ENCODE measurements at places on chromosomes 5 and 9. TPM values are rescaled to one million over a fixed set of nuclear protein-coding genes. Genes with fewer than 3 reads are reported as not detected.

- H3K36me3 ChIP-seq: no peaks in the 10 kb centered on the region
- H3K27me3 ChIP-seq: peaks cover 14% of the 10 kb centered on the region
- DNase-seq: no peak
- H3K4me3 ChIP-seq: no peak overlapping the region
- H3K27ac ChIP-seq: no peak overlapping the region
- H3K4me1 ChIP-seq: peaks cover 19% of the 10 kb centered on the region
Measured at GRCh38 chr5:151683444-151683843, 3.3 kb downstream of the SPARC start.

Gene CCL19
- total RNA-seq: not detected

- DNase-seq: no peak
- no peak overlapping the region for H3K4me3 ChIP-seq
- H3K36me3 ChIP-seq: peaks cover 18% of the 10 kb centered on the region
- H3K27me3 ChIP-seq: no peaks in the 10 kb centered on the region
- H3K27ac ChIP-seq: no peak overlapping the region
Measured at GRCh38 chr5:96871686-96872085, 4.6 kb upstream of the ERAP2 start.

GRCh38 chr9:8136477-8136876 lies 336.9 kb upstream of the DMAC1 start:
- H3K4me3 ChIP-seq: no peak overlapping the region
- H3K27me3 ChIP-seq: no peaks in the 10 kb centered on the region
- no peaks in the 10 kb centered on the region for H3K36me3 ChIP-seq
- no peak overlapping the region for H3K27ac ChIP-seq

DNA sequence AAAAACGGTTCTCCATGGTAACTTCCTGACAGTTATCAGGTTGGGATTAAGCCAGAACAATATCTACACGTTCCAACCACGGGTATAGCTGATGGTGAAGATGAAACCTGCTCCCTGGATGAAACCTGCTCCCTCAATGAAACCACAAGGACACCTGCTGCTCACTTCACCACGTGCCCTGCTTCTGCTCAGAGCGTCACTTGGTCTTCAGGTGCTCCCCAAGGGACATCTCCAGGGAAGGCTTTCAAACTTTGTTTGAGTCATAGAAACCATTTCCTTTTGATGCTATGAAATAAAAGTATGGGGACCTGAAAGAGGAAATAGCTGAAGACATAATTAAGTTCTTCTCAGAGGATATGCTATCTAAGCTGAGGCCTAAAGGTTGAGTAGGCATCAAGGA lies 242.4 kb downstream of the MED10 start:
- H3K4me3 ChIP-seq: no peak overlapping the region
- H3K27ac ChIP-seq: no peak overlapping the region
- no peaks in the 10 kb centered on the region for H3K27me3 ChIP-seq
- H3K36me3 ChIP-seq: no peaks in the 10 kb centered on the region
- DNase-seq: no peak

DNA sequence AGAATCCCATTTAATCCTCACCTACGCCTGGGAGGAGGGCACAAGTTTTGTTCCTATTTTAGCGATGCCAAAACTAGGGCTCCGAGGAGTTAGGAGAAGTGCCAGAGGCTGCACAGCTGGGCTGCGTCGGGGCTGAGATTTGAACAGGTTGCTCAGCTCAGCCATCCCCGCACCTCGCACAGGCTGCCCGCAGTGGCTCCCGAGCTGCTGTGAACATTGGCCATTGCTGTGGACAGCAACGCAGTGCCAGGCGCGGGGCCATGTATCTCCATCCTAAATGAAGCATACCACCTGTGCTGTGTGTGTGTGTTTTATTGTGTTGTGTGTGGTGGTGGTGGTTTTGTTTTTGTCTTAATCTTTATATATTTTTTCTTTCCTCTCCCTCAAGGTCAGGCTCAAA lies 52.0 kb downstream of the AK8 start:
- DNase-seq: no peak
- H3K4me3 ChIP-seq: no peak overlapping the region
- H3K36me3 ChIP-seq: no peaks in the 10 kb centered on the region
- H3K4me1 ChIP-seq: no peaks in the 10 kb centered on the region
- no peaks in the 10 kb centered on the region for H3K27me3 ChIP-seq

Data from Calu3 (cell line).